ENCODE measurements at places on chromosomes 2 and 18. TPM values are rescaled to one million over a fixed set of nuclear protein-coding genes. Genes with fewer than 3 reads are reported as not detected.

MAP3K19 gene
- not detected for total RNA-seq

ME2 gene
- total RNA-seq = 38.7 TPM

PJVK gene
- total RNA-seq = 3.8 TPM

NRP2 gene
- 0.50 TPM for total RNA-seq

TPO gene
- total RNA-seq = 0.36 TPM

ABHD1 gene
- 0.64 TPM for total RNA-seq

FRZB gene
- not detected for total RNA-seq

LYPD6B gene
- total RNA-seq = not detected

FZD7 gene
- total RNA-seq = 0.54 TPM

DCDC2C gene
- not detected for total RNA-seq

BMP10 gene
- total RNA-seq = not detected

EPB41L5 gene
- 6.8 TPM for total RNA-seq

C2orf66 gene
- 0.53 TPM for total RNA-seq
